ENCODE measurements at places on chromosomes 3 and 15.

DNA sequence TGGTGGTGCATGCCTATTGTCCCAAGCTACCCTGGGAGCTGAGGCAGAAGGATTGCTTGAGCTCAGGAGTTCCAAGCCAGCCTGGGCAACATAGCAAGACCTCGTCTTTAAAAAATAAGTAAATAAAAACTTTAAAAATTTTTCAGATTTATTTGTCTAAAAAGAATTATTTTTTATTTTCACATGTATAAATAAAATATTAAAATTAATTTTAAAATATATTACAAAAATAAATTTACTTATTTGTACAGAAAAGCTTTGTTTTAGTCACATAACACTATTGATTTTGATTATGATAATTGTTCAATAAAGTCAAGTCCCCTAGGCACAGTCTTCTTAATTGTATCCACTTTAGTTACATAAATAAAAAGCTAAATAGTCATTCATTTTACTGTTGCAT lies 85.2 kb downstream of the FILIP1L start:
- no peak for DNase-seq
- H3K4me1 ChIP-seq = no peaks in the 10 kb centered on the region
- H3K4me3 ChIP-seq = no peak overlapping the region
- H3K27me3 ChIP-seq = no peaks in the 10 kb centered on the region

- peaks cover 10% of the 10 kb centered on the region for H3K27me3 ChIP-seq
- no peak overlapping the region for H3K27ac ChIP-seq
- DNase-seq = no peak
- peaks cover 8% of the 10 kb centered on the region for H3K36me3 ChIP-seq
- no peak overlapping the region for H3K4me3 ChIP-seq
Observed at GRCh38 chr3:71759401-71759800, 5.7 kb downstream of the GPR27 start.

GRCh38 chr3:111724694-111725093 lies 129.5 kb upstream of the ZBED2 start:
- H3K4me1 ChIP-seq = peaks cover 19% of the 10 kb centered on the region
- H3K27ac ChIP-seq = no peak overlapping the region
- no peaks in the 10 kb centered on the region for H3K27me3 ChIP-seq
- DNase-seq = no peak
- H3K36me3 ChIP-seq = no peaks in the 10 kb centered on the region

DNA sequence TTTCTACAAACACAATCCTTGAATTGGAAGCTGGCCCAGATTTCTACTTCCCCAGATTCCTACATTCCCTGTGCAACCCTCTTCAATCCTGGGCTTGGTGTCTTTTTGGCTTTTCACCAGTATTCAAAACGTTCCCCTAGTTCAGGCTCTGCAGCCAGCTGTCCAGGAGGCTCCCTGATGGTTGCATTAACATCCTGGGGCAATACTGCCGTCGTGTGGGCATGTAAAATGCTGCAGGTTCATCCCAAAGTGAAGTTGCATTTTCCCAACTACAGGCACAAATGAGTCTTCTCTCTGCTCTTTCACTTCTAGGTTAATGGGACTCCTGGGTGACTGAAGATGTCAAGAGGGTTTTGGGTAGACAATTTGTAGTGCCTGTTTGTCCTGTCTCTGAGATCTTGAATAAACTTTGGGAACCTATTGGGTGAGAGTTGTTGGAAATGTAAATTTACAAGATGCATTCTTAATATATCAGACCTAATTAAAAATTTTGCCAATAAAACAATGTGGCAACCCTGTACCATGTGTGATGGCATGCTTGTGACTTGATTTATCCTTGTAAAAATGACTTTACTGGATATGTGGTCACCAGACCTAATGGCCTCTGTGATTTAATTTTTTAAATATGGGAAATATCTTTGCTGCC lies 28.6 kb downstream of the SOX14 start:
- peak; percentile 57 for DNase-seq
- no peak overlapping the region for H3K4me3 ChIP-seq
- no peaks in the 10 kb centered on the region for H3K36me3 ChIP-seq
- peaks cover 6% of the 10 kb centered on the region for H3K4me1 ChIP-seq
- H3K27me3 ChIP-seq = no peaks in the 10 kb centered on the region
- no peak overlapping the region for H3K27ac ChIP-seq

DNA sequence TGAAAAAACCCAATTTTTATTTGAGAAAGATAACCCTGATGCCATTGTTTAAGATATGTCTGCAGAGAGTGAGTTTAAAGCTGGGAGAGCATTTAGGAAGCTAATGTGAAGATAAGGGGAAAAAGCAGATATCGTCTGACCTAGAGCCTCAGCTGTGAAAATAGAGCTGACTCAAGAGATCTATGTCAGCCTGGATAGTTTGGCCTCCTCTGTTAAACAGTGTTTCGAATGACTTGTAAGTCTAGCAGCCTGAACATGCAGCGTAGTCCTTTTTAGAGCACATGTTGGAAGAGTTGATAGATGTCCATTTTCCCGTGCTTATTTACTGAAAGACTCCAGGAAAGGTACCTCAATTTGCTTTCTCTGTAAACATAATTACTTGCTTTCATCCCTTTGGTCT lies 48.1 kb downstream of the ALCAM start:
- DNase-seq = no peak
- H3K4me1 ChIP-seq = peaks cover 13% of the 10 kb centered on the region
- H3K27me3 ChIP-seq = peaks cover 4% of the 10 kb centered on the region

GRCh38 chr15:100595964-100596363 lies 6.0 kb downstream of the LINS1 start:
- no peaks in the 10 kb centered on the region for H3K4me1 ChIP-seq
- peaks cover 2% of the 10 kb centered on the region for H3K27me3 ChIP-seq
- H3K27ac ChIP-seq = no peak overlapping the region
- peaks cover 14% of the 10 kb centered on the region for H3K36me3 ChIP-seq
- H3K4me3 ChIP-seq = no peak overlapping the region

DNA sequence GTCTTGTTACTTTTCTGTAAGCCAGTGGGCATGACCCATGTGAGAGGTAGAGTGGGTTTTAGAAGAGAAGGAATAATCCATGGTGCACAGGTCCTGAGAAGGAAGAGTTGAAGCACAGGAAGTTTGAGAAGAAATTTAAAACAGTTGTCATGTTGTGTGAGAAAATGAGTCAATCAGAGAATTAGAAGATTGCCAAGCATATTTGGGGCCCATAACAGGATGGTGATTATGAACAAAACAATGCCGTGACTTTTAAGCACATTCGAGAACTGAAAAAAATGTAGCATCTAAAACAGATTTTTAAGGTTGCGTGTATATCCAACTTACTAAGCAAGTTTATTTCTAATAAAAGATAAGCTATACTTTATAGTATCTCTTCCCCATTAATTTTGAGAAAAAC lies 198.7 kb downstream of the RORA start:
- H3K4me1 ChIP-seq = peaks cover 2% of the 10 kb centered on the region
- no peak overlapping the region for H3K4me3 ChIP-seq
- H3K27ac ChIP-seq = no peak overlapping the region
- H3K36me3 ChIP-seq = no peaks in the 10 kb centered on the region

DNA sequence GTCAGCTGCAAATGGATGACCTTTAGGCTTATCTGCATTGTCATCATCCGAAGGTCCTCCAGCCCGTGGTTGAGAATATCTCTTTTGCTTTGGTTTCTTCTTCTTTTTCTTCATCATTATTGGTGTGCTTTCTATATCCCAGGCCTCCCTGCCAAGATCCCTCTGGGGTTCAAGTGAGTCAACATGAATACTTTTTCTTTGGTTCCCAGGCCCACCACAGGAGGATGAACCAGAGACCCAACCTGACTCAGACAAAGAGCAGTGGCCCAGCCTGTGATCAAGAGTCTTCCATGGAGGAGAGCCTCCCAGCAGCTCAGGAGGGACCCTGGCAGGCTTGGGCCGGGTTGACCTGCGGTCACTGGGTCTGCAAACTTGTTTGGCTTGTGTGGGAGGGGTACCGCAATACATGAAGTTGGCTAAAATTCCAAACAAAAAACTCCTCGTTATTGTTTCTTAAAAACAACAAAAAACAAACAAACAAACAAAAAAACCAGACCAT lies 104.2 kb downstream of the MAP4 start:
- H3K36me3 ChIP-seq = peaks cover 44% of the 10 kb centered on the region
- H3K27me3 ChIP-seq = no peaks in the 10 kb centered on the region
- no peak for DNase-seq
- H3K4me3 ChIP-seq = peak overlapping the region; percentile 34
- H3K4me1 ChIP-seq = no peaks in the 10 kb centered on the region
- no peak overlapping the region for H3K27ac ChIP-seq

- H3K4me1 ChIP-seq = no peaks in the 10 kb centered on the region
- H3K27me3 ChIP-seq = peaks cover 2% of the 10 kb centered on the region
- no peak for DNase-seq
- no peaks in the 10 kb centered on the region for H3K36me3 ChIP-seq
- H3K27ac ChIP-seq = no peak overlapping the region
- H3K4me3 ChIP-seq = no peak overlapping the region
Observed at GRCh38 chr3:152909180-152909883, 74.4 kb downstream of the P2RY1 start.

- peaks cover 3% of the 10 kb centered on the region for H3K36me3 ChIP-seq
- H3K27me3 ChIP-seq = peaks cover 7% of the 10 kb centered on the region
- no peak overlapping the region for H3K27ac ChIP-seq
- no peak overlapping the region for H3K4me3 ChIP-seq
- H3K4me1 ChIP-seq = peaks cover 44% of the 10 kb centered on the region
- no peak for DNase-seq
Observed at GRCh38 chr15:62109982-62110851, 43.4 kb downstream of the C2CD4A start.

DNA sequence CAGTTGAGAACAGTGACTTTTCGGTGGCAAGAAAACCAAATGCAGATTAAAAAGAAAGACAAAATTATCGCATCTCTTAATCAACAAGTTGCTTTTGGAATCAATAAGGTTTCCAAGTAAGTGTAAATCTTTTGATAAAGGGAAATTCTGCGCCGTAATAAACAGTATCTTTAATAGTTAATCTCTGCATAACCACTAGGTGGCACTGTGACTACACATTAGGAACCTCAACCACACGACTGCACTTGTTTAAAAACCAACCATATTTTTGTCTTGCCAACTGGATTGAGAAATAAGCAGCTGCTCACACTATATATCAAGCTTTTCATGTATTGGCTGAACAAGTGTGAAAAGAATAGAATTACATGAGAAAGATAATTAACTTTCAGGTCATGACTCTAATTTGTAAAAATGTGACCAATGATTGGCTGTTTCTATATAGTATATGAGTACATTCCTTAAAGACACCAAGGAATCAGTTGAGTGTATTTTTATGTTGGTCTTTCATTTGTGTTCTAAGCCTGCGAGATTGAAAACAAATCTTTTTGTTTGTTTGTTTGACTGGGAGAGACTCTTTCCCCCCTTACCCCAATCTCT lies 72.7 kb downstream of the DZIP3 start:
- H3K27ac ChIP-seq = no peak overlapping the region
- H3K4me1 ChIP-seq = peaks cover 3% of the 10 kb centered on the region
- peak; percentile 31 for DNase-seq
- H3K4me3 ChIP-seq = no peak overlapping the region

GRCh38 chr3:52073490-52073889 lies 17.1 kb upstream of the DUSP7 start:
- H3K36me3 ChIP-seq = no peaks in the 10 kb centered on the region
- peaks cover 6% of the 10 kb centered on the region for H3K27me3 ChIP-seq
- H3K27ac ChIP-seq = no peak overlapping the region
- no peak overlapping the region for H3K4me3 ChIP-seq

- H3K27me3 ChIP-seq = no peaks in the 10 kb centered on the region
- H3K4me1 ChIP-seq = peaks cover 3% of the 10 kb centered on the region
- DNase-seq = no peak
Observed at GRCh38 chr3:106063909-106064308, 195.1 kb upstream of the CBLB start.

GRCh38 chr15:39153058-39153714 lies 427.7 kb upstream of the THBS1 start:
- H3K36me3 ChIP-seq = no peaks in the 10 kb centered on the region
- no peak for DNase-seq
- no peaks in the 10 kb centered on the region for H3K4me1 ChIP-seq
- no peak overlapping the region for H3K27ac ChIP-seq

- H3K36me3 ChIP-seq = peaks cover 30% of the 10 kb centered on the region
- H3K27me3 ChIP-seq = no peaks in the 10 kb centered on the region
- H3K4me3 ChIP-seq = no peak overlapping the region
- peaks cover 11% of the 10 kb centered on the region for H3K4me1 ChIP-seq
- DNase-seq = no peak
Observed at GRCh38 chr15:56933410-56933809, 15.0 kb downstream of the TCF12 start.

DNA sequence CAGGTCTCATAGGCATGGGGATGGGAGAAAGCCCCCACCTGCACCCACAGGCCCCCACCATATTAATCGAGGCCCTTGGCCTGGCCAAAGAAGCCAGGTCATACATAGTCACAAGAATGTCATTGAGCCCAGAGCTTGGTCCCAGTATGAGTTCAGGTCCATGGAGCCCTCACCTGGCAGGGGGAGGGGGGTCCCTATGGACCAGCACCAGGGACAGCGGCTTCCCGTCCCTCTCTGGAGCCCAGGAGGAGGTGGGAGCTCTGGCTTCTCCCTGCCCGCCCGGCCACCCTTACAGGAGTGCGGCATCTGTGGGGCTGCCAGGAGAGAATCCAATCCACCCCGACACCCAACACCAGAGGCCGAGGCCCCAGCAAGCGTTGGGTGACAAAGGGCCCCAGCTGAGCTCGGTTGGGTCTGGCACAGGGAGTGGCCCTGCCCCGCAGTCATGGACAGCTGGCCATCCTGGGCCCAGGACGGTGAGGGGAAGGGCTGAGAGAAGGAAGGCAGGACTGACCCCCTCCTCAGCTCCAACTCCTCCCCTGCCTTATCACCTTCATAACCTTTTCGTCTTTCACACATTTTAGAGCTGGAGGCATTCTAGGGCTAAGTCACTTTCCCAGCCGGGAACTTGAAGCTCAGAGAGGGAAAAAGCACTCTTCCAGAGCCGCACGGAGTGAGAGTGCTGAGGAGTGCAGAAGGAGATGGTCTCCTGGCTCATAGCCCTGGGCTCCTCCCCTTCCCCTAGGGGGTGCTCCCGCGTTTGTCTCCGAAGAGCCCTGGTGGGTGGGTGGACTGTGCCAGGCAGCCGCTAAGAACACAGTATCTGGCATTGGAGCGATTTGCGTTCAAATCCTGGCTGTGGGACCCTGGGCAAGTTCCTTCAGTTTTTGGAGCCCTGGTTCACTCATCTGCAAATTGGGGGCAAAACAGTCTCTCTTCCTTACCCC lies 54.6 kb downstream of the ATP2B2 start:
- H3K4me3 ChIP-seq = no peak overlapping the region
- H3K4me1 ChIP-seq = peaks cover 3% of the 10 kb centered on the region
- DNase-seq = no peak
- H3K36me3 ChIP-seq = no peaks in the 10 kb centered on the region
- peaks cover 2% of the 10 kb centered on the region for H3K27me3 ChIP-seq
- no peak overlapping the region for H3K27ac ChIP-seq

Measured in endothelial cell (in vitro differentiated cells).